Left forelimb (tissue), 1 donor: ENCODE measurements at places on chromosomes 12 and 14.

- DNase-seq: peak; percentile 26
These were observed 118.6 kb downstream of the GCH1 start for GRCh38 chr14:54784060-54784459.

- no peak for DNase-seq
These were observed 7.7 kb downstream of the UBC start for GRCh38 chr12:124906606-124907261.

- DNase-seq: no peak
These were observed 843.4 kb upstream of the FLRT2 start for GRCh38 chr14:84686550-84686949.

DNA sequence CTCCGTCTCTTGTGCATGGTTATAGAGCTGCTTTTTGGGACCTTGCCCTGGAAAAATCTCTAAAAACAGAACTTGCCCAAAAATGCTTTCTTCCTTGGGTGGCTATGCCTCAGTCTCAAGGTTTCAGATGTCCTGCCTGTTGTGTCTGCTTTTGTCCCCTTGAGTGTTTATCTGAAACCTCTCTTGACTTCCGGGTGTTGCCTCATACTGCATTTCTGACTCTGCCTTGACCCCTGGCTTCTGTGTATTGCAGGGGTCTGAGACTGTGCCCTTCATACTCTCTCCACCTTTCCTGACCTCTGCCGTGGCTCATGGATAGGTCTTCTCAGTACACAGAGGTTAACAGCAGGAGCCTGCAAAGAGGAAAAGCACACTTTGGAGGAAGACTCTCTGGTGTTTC lies 124.8 kb upstream of the NTF3 start:
- no peak for DNase-seq

DNA sequence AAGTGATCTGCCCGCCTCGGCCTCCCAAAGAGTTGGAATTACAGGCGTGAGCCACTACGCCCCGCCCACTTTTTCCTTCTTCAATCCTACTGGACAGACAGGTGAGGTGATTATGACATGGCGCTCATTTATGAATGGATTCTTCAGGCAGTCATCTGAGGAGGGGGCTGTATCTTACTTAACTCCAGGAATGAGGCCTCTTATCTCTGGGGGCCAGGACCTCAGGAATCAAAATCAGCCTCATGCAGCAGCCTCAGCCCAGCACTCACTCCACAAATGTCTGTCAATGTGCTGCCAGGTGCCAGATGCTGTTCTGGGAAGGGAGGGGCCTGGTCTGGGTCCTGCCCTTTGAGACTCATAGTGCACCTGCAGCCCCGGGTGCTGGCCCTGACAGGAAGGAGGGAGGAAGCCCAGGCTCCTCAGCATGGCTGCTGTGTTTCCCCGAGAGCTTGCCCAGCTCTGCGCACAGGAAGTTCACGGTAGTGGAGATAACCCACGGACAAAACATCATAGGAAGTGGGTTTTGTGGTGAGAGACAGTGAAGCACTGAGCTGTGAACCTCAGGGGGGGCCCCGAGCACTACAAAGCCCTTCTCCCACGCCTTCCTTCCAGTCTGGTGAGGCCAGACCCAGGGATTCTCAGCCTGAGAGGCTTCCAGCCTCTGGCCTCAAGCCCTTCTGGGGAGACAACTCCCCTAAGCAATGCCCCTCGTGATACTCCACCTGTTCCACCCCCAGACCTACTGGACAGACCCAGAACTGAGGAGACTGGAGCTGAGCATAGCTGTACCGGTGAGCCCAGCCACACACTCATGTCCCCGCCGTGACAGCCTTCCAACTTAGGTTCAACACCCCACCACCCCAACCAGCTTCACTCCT lies 22.3 kb downstream of the GALNT6 start:
- DNase-seq: no peak

GRCh38 chr14:95149441-95149840 lies 7.9 kb downstream of the DICER1 start:
- DNase-seq: no peak

DNA sequence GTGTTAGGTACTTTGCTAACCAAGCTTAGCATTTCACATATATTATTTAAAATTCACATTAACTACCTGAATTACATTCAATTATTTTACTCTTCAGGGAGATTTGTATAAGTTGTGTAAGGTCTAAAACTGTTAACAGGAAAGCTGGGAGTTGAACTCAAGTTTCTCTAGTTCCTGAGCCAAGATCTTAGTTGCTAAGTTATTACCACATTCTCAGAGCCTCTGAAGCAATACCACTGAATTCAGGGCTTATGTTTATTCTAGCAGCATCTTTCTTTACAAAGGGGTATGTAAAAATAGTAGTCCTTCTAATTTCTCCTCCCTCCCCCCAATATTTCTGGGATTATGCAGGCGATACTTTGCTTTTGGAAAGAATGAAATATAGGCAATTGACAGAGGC lies 786.8 kb downstream of the DIO2 start:
- DNase-seq: no peak

- no peak for DNase-seq
These were observed 176.3 kb upstream of the ARID2 start for GRCh38 chr12:45553204-45553603.

- DNase-seq: no peak
These were observed 717.8 kb upstream of the SEL1L start for GRCh38 chr14:82251494-82251893.

- no peak for DNase-seq
These were observed 8.0 kb upstream of the C12orf42 start for GRCh38 chr12:103503546-103504480.

DNA sequence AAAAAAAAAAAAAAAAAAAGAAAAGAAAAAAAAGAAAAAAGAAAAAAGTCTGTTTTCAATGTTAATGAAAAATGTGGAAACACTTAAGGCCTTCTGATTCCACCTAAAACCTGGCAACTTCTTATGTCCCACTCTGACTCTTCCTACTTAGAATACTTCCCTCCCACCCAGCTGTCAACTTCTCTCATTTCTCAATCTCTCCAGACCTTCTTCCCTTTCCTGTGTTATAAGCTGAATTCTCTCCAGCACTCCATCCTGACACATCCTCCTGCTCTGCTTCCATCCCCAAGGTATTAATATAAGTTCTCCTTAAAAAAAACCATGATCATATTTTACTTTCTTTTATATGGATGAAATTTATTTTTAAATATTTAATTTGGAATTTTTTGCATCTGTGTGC lies 20.3 kb upstream of the TMTC1 start:
- DNase-seq: no peak

DNA sequence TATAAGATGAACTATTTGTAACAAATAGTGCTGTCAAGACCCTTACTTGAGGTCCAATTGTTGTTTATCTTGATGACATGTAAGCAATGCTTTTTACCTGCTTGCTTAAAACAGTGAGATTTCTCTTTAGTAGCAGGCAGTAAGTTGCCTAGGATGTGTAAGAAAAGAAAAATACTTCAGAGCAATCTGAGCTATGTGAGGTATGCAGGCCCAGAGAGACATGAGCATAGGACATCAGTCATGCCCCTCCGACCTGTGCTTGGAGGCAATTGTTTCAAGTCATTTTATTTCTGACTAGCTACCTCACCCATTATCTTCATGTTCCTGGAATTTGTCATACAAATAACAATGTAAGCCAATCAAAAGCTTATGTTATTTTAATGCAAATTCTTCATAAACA lies 930.6 kb upstream of the FBXO33 start:
- DNase-seq: no peak

- no peak for DNase-seq
These were observed 11.2 kb upstream of the LRP1-AS start for GRCh38 chr12:57158665-57159064.

DNA sequence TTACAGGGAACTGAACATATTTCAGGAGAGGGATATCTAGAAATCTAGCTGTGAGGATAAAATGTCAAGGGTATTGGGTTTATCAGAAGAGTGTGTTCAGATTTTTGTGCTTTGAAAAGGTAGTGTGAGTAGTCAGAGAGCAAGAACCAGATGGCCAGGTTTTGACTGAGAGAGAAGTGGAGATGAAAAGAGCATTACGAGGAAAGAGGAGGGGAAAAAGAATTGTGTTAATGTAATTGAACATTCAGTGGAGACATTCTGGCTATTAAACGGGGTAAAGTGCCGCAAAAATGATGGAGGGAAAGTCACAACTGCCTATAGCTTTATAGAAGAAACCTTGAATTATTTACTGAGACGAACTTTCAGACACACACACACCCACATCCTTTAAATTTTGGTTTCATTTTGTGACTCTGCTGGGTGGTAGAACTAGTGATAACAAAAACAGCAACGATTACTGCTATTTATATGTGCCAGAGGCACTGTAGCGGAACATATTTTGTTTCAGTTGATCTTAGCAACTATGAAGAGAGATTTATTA lies 213.6 kb downstream of the ERC1 start:
- DNase-seq: no peak

- peak; percentile 84 for DNase-seq
These were observed 1.8 kb upstream of the MEG3 start for GRCh38 chr14:100824091-100824551.

DNA sequence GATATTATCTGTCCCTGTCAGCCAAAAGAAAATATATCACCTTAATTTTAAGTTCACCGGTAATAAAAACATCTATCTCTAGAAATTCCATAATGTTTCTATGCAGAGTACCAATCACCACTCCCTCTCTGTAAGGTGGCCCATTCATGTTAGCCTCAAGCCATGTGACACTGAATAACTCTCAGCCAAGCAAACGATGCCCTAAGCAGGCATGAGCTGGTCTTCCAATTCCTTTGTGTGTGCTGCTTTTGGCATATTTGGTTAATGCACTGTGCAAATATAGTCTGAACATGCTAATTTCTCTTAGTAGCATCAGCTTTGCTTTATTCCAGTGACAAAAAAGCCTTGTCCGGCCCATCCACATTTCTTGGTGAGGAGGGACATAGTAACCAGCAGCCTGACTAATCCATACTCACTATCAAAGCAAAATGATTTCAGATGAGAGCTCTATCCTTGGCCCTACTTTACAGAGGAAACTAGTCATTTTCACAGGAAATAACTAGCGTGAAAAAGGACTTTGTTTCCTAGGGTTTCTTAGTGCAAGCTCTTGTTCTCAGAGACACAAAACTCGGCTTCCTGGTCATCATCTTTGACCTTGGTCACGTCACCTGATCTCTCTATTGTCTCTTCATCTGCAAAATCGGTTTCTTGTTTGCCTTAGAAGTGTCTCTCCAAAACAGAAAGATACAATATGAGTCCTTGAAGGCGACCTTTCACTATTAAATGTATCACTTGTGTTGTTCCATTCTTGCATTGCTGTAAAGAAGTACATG lies 59.2 kb upstream of the RTRAF start:
- DNase-seq: no peak

DNA sequence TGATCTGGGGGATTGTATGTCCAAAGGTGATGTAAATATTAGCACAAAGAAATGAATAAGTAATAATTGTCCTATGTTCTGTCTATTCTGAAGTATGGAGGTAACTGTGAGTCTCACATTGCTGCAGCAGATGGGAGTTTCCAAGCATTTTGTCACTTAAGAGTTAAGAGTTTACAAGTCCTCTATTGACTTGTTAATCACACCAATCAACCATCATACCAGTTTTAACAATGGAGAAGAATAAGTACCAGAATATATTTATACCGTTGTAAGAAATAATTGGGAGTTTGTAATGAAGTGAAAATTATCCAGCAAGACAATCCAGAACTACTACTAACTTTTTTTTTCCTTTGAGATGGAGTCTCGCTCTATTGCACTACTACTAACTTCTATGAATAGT lies 139.1 kb downstream of the MDGA2 start:
- DNase-seq: no peak

GRCh38 chr14:59890676-59891075 lies 20.1 kb upstream of the RTN1 start:
- no peak for DNase-seq

DNA sequence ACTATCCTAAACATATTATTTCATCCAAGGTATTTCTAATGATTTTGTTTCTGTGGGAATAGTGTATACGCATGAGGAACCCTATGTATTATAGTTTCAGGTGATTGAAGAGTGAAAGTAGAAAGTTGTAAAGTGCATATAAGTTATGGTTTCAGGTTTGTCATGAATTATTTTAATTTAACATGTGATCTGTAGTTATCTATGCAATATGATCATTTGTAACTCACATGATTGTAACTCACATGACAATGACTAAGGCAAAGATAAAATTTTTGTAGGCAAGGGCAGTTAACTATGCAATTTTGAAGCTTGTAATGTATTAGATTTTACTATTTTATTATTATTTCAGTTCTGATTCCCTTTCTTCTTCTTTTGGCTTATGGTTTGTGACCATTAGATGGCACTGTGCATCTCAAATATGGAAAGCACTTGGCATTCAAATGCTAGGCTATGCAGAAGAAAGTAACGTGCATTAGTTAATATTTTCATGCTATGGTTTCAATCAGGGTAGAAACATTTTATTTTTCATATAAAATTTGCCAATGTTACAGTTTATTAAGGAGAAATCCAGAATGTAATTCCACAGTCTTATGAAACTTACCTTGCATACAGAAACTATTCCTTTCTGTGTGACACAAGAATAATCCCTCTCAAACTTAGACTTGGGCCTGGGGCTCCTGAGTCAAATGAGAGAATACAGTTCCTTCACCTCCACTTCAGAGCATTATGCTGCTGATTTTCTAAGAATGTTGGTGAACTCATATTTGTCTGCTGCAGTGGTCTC lies 15.8 kb upstream of the TMEM30B start:
- DNase-seq: no peak

DNA sequence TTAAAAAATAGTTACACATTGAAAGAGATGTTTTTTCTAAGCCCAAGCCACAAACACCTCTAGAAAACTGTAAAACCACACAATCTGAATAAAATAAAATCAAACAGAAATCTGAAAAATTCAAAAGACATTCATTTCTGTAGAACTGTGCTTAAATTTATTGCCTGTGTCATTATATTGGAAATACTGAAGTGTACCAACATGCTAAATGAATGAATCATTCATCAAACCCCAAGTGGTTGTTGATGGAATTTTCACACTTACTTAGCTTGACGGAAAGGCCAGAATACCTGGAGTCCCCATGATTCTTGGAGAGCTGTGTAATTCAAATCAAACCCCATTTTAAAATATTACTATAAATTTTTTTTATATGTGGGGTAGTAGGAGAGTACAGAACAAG lies 2.7 kb downstream of the KITLG start:
- no peak for DNase-seq

DNA sequence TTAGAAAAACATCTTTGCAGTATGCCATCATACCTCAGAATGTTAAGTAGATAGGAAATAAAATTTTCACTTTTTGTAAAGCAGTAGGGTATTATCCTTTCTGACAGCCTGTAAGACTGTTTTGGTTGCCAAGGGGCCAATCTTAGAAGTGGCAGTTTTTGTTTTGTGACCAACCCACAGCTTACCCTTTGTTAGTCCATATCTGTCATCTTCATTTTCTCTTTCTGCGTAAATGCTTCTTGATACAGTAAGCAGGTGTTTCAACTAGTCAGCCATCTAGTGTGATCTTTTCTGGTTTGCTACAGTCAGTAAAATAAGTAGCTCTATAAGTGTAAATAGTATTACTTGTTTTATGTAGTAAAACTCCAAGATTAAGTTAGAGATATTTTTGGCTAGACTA lies 8.8 kb downstream of the PPM1A start:
- DNase-seq: no peak

- no peak for DNase-seq
These were observed 4.9 kb downstream of the ADGRD1 start for GRCh38 chr12:130958557-130959140.

GRCh38 chr12:102653406-102653805 lies 173.0 kb upstream of the IGF1 start:
- no peak for DNase-seq
